ENCODE measurements at places on chromosomes 11 and 22. TPM values are rescaled to one million over a fixed set of nuclear protein-coding genes. Genes with fewer than 3 reads are reported as not detected.
A peak's percentile ranks its signal among the peaks of the same experiment; 100 is the strongest.

- no peak for DNase-seq
Measured at GRCh38 chr11:99198215-99198614, 177.5 kb downstream of the CNTN5 start.

DNA sequence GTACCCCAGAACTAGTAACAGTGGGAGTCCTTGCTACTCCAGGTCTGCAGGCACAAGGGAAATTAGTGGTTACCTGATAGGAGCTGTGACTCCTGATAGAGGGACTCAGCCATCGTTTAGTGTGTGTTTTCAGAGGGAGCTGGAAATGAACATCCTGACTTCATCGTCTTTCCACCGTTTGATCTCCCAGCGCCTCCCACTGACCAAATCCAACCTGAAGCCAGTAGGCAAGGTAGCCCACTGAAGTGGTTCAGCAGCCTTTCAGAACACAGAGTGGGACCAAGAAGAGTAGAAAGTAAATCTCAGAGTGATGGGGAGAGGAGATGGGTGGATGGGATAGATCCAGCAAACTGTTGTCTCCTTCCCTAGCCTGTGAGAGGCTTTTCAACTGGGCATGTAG lies 385.9 kb downstream of the INSC start:
- no peak for DNase-seq

DNA sequence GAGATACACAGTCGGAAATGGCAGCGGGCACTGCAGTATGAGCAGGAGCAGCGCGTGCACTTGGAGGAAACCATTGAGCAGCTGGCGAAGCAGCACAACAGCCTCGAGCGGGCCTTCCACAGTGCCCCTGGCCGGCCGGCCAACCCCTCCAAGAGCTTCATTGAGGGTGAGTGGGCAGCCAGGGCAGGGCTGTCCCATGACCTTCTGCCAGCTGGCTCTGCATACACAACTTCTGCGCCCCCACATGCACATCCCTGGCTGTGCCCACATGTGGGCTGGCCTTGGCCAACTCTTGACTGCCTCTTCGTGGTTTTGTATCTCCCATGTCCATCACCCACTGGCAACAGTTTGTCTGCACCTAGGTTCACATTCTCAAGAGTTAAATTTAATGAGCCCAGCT lies 81.1 kb downstream of the MORC2 start:
- DNase-seq = no peak

GRCh38 chr11:15909937-15910598 lies 446.3 kb downstream of the SOX6 start:
- DNase-seq = no peak

DNA sequence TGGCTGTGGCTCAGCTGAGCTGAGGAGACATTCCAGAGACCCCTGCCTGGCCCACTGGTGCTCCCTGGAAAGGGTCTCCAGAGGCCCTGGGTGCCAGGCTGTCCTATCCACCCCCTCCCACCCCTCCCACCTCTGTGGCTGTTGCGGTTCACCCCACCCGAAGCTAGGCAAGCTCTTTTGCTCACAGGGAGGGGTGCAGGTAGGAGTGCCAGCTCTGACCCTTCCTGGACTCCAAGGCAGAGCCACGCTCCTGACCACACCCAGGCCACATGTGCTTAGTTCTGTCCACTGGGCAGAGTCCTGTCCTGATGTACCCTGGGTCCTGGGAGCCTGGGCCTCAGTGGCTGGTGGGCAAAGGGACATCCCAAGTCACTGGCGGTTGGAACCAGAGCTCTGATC lies 16.4 kb downstream of the IL17REL start:
- DNase-seq = no peak

DNA sequence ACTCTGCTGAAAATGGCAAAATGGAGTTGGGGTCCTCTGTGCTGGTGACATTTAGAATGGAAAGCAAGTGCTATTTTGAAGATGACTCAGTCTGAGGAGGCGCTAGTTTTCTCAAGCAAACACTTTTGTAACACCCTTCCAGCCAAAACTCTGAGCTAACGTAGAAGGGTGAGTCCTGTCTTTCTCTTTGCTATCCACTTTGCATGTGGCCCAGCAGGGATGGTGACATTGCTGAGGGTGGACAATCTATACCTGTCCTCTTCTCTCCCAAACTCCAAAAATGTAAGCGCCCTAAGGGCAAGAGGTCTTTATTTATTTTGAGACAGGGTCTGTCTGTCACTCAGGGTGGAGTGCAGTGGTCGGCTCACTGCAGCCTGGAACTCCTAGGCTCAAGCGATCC lies 3.6 kb upstream of the KAT5 start:
- DNase-seq = no peak

- DNase-seq = no peak
Measured at GRCh38 chr11:126660761-126661425, 305.4 kb downstream of the ST3GAL4 start.

- peak; percentile 92 for DNase-seq
Measured at GRCh38 chr22:29310863-29311339, 4.5 kb downstream of the GAS2L1 start.

DNA sequence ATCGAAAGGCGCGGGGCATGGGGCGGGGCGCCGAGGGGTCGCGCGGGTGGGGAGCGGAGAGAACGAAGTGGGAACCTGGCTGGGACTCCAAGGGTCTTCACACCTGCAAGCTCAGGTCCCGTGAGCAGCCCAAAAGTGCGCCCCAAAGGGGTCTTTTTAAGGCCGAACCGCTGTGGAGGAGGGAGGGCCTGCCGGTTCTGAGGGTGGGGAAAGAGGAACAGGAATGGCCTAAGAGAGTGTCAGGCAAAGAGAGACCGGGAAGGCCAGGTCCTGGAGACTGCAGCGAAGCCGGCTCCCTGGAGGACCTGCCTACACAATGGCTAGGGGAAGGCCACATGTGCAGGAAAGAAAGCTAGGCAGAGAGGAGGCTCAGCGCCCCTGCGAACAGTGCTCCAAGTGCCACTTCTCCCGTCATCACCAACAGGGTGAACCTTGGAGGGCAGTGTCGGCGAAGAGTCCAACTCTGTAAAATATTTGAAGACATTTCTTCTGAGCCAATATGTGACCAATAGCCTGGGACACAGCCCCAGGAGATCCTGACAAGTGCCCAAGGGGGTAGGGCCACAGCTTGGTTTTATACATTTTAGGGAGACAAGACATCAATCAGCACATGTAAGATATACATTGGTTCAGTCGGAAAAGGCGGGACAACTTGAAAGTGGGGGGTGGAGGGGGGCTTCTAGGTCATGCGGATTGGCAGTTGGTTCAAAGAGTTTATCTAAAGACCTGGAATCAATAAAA lies 710 bp upstream of the DGCR2 start:
- no peak for DNase-seq

- no peak for DNase-seq
Measured at GRCh38 chr11:12472401-12473005, 95.1 kb downstream of the PARVA start.

GRCh38 chr11:47917599-47918369 lies 62.6 kb upstream of the PTPRJ start:
- peak; percentile 62 for DNase-seq

- DNase-seq = no peak
Measured at GRCh38 chr22:45271667-45272201, 13.0 kb upstream of the UPK3A start.

GRCh38 chr11:12269104-12269441 lies 108.3 kb upstream of the PARVA start:
- no peak for DNase-seq

DNA sequence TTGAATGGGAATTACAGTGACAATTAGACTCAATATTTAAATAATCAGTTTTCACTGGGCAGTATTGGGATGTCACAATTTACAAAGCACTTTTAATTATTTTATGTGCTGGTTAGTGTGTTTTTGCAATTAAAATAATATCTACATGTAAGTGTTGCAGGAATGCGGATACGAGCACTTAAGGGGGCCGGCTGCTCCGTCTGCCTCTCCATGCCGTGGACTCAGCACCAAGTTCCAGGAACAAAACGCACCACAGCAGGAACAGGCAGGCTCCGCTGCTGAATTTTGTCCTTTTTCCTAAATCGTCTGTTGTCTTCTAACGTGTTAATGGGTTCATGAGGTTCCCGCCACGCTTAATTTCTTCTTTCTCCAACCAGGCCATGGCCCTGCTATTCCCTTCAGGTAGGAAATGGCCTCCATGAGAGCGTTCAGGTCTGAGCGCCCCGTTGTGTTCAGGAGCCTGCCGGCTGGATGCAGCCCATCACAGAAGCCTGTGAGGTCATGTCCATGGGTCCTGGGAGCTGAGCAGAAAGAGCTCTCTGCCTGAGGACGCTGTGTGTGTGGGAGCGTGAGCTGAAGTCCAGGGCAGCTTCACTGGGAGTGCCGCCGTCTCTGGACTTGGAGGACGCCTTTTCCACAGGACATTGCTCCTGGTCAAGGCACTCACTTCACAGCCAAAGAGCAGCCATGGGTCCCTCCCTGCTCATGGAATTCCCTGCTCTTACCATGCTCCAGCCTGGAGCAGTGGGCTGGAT lies 730.3 kb downstream of the BRD1 start:
- no peak for DNase-seq

- DNase-seq = no peak
Measured at GRCh38 chr22:46076651-46077339, 73.5 kb upstream of the PPARA start.

DNA sequence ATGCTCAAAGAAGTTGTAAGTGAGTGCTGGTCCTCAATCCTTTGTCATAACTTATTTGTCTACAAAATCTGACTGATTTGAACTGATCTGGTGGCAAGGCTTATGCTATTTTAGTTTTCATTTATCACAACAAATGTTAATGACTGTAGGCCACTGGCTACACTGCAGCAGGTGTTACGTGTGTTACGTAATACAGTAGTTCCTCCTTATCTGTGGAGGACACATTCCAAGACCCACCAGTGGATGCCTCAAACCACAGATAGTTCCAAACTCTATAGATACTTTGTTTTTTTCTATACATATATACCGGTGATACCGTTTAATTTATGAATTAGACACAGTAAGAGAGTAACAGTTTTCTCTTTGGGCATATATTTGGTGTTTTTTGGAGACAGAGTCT lies 7.0 kb downstream of the MADD start:
- no peak for DNase-seq

- DNase-seq = no peak
Measured at GRCh38 chr11:71543866-71544265, 4.4 kb upstream of the KRTAP5-9 start.

- no peak for DNase-seq
Measured at GRCh38 chr11:74755395-74755995, 6.8 kb downstream of the RNF169 start.

DNA sequence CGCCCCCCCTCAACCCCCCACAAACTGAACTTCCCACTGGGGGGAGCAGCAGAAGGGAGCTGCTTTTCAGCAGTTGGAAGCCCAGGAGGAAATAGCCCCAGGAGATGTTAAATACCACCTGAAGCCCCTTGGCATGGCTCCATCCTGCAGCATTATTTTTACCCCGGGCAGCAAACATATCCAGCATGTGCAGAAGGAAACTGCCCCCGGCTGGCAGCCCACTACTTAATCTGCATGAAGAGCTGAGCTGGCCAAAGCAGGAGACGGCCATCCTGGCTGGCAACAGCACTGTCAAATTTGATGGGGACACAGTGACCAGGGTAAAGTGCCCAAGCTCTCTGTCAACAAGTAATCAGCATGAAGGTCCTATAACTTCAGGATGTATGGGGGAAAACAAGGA lies 32.0 kb downstream of the BUD13 start:
- DNase-seq = no peak

- no peak for DNase-seq
Measured at GRCh38 chr11:35009191-35009943, 92.9 kb downstream of the PDHX start.

- DNase-seq = no peak
Measured at GRCh38 chr11:25860677-25861450, 471.1 kb upstream of the ANO3 start.

DNA sequence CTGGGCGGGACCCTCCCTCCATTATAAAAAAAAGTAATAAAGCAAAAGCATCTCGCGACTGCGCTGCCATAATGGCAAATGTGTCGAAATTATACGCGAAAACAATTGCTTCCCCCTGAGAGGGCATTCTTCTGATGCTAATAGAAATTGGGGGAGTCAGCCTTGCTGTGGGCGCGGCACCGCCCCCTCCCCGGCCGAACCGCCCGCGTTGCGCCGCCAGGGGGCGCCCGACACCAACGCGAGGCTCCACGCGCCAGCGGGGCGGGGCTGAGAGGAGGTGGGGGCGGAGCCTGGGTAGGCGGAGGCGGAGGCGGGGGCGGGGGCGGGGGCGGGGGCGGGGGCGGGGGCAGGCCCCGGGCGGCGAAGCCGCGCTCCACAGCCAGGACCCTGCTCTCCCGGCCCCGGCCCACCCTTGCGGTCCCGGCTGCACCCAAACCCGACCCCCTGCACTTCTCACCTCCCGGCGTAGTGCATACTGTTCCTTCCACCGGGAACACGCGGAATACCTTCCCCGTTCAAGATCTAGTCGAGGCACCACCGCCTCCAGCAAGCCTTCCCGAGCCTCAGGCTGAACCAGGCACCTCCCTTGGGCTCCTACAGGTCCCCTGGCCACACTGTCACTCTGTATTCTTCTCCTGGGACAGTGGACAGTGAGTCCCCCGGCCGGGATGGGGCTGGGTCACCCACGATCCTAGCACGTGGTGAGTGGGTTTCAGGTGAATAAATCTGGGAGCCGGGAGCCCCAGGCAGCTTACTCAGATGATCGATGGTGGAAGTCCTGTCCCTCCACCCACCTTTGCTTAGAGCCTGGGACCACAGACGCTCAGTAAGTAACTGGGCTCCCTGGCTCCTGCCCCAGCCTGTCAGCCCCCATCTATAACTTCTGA lies 15.5 kb upstream of the UPK3A start:
- DNase-seq = no peak

GRCh38 chr22:49450498-49450897 lies 377.2 kb downstream of the BRD1 start:
- DNase-seq = no peak

GRCh38 chr11:46553814-46554212 lies 40.0 kb downstream of the AMBRA1 start:
- no peak for DNase-seq

- DNase-seq = no peak
Measured at GRCh38 chr11:61555051-61555969, 25.6 kb downstream of the SYT7 start.

DNA sequence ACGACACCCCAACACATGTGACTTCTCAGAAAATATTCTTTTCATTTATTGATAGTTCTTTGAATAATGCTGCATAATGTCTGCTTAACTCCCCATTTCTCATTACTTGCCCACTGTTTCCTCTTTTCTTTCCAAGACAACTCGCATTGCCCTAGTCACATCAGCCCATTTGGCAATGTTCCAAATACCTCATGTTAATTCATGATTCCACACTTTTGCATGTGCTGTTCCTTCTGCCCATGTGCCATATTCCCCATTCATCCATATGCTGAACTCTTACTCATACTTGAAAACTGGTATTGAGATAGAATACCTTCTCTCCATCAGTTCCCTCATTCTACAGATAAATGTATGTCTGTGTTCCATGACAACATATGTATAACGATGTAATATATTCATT lies 993.7 kb downstream of the OPCML start:
- DNase-seq = no peak

FAM180B gene
- total RNA-seq = 3.4 TPM

SAA4 gene
- total RNA-seq = not detected

OR5T1 gene
- total RNA-seq = not detected

GALNT18 gene
- 57.8 TPM for total RNA-seq

DGAT2 gene
- total RNA-seq = 3.4 TPM

ACTN3 gene
- total RNA-seq = not detected

MYBPC3 gene
- not detected for total RNA-seq

C11orf42 gene
- not detected for total RNA-seq

CECR2 gene
- total RNA-seq = 0.28 TPM

ADM gene
- total RNA-seq = 193 TPM

DNAL4 gene
- 20.8 TPM for total RNA-seq

TRIM51 gene
- not detected for total RNA-seq
